Fibroblast of skin of left biceps (primary cell): ENCODE measurements at places on chromosomes 12 and 14.
A peak's percentile ranks its signal among the peaks of the same experiment; 100 is the strongest.

GRCh38 chr12:95989504-95990123 is 6.5 kb downstream of the HAL start:
- no peak for DNase-seq

DNA sequence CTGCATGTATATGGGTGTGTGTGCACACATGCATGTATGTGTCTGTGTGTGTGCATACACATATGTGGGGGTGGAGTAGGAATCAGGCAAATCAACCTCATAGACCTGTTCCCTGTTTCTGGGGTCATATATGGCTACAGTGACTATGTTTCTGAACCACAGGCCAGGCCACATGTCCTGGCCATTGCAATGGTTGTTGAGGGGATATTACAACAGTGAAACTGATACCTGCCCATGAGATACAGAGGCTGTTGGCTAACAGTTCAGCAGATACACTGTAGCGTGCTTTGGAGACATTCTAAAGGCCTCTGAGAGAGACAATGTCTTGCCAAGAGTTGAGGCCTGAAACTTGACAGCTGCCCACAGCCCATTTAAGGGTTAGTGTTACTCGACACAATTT is 47.3 kb upstream of the FOS start:
- no peak for DNase-seq

GRCh38 chr12:58765653-58766512 is 154.4 kb downstream of the LRIG3 start:
- DNase-seq, result no peak

DNA sequence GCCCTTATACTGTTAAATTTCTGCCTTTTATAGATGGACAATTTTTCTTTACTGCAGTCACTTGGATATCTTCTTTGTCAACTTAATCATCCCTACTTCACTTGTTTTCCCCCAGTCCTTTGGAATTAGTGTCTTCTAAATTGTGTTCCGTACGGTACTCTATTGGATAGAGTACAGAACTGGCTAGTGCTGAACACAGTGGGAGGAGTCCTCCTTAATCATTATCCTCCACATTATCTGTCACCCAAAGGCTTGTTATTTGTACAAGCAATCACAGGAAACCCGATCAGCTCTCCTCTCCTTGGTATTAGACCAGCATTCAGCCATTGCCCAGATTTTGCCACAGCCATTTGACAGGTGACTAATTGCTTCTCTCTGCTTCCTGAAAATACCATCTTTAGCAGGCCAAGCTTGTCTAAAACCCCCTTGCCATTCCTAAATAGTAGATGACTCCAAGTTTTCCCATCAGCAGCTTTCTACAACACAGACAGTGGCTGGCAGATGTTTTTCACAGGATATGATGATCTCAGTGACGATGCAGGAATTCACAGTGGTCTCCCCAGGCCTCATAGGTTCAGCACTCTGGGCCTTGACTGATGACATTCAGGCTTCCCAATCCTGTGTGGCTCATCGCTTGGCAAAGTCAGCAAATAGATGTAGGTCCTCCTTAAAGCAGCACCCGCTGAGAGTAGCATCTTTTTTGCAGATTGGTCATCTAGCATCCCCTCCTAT is 216.0 kb upstream of the RGS6 start:
- peak; percentile 54 for DNase-seq

DNA sequence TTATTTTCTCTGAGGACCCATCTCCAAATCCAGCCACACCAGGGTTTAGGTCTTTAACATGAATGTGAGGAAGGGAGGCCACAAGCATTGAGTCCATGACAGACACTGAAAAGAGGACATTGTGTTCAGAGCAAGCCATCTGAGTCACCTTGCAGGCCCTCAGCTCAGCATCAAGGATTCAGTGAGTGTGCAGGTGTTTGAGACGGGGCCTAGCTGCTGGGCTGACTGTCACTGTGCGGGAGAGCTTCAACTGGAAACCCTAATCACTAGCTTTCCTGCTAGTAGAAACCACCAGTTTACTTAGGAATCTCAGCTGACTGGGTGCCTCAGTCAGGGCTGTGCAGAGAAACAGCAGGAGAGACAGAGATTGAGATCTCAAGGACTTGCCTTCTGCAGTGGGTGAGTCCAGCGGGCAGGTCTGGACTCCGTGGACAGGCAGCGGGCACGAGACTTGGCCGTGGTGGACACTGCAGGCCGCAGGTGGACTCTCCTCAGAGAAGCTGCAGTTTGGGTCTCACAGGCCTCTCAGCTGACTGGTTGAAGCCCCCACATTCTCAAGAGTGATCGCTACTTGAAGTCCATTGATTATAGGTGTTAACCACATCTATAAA is 86.1 kb upstream of the DYNC1H1 start:
- DNase-seq, result no peak

DNA sequence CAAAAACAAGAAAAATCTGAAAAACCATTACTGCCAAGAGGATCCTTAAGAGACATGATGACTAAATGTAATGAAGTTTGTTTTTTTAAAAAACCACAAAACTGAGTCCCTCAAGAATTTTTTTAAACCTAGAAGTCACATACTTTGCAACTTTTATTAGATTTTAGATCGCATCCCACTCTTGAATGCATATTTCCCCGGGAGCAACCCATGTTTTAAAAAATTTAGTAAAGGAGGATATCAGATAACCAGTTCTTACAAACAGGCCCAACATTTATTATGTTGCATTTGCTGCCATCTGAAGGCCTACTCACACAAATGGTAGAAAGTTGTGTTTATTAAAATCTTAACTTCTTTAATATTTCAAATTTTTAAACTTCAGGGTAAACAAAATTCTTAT is 44.3 kb upstream of the CCT2 start:
- peak; percentile 50 for DNase-seq

GRCh38 chr14:24095271-24096068 is 1.4 kb downstream of the PCK2 start:
- DNase-seq, result no peak

DNA sequence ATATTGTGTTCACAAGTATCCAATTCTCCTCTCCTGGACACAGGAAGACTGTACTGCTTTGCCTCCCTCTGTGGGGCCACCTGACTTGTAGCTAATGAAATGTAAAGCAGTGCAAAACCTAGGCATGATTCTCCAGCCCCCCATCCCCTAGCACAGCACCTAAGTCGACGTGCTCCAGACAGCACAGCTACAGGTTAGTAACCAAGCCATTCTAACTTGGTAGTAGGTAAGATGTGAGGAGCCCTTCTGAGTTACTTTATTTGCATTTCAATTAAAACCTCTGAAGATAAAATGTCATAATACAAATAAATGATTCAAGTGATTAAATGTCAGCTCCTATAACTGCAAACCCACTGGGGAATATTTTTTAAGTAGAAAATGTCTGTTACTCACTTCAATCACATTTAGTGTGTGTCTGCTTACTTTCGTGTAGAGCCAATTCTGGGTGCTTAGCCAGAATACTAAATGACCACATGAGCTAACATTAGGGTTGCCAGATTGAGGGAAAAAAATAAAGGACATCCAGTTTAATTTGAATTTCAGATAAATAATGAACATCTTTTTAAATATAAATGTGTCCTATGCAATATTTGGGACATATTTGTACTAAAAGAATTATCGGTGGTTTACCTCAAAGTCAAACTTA is 64.8 kb upstream of the HIF1A start:
- DNase-seq, result no peak

DNA sequence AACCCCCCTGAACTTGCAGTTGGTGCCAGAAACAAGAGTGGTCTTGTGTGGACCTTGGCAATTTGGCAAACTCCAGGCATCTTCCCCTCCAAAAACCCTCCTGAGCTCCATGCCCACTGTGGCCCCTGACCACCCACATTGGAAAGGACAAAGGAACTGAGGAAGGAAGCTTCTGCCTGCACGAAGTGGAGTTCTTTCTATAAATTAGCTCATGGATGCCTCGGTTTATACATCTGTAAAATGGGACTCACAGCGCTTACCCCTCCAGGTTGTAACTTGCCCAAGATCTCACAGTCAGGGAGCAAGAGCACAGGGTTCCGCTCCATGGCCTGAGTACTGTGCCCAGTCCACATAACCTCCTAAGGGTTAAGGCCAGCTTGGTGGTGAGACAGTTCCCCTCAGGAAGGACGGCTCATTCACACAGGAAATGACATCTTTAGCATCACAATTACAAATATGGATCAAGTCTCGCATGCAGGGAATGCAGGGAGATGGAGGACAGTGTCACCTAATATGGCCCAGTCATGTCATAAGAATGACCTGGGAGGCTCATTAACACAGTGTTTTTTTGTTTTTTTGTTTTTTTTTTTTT is 66.6 kb downstream of the CLMN start:
- DNase-seq, result no peak

GRCh38 chr14:51207621-51208020 is 32.4 kb upstream of the TMX1 start:
- DNase-seq, result no peak

- no peak for DNase-seq
Observed at GRCh38 chr12:5715021-5715420, 230.0 kb downstream of the ANO2 start.

GRCh38 chr14:53545217-53545616 is 392.1 kb upstream of the DDHD1 start:
- DNase-seq, result no peak

- peak; percentile 16 for DNase-seq
Observed at GRCh38 chr12:127928615-127929571, 338.1 kb upstream of the TMEM132C start.

GRCh38 chr12:7444537-7444936 is 584 bp upstream of the CD163L1 start:
- DNase-seq, result no peak

GRCh38 chr12:43965899-43966298 is 130.0 kb downstream of the TMEM117 start:
- no peak for DNase-seq

GRCh38 chr12:59014885-59015284 is 94.6 kb upstream of the LRIG3 start:
- DNase-seq, result no peak

GRCh38 chr14:104545151-104545941 is 34.2 kb upstream of the C14orf180 start:
- DNase-seq, result no peak

DNA sequence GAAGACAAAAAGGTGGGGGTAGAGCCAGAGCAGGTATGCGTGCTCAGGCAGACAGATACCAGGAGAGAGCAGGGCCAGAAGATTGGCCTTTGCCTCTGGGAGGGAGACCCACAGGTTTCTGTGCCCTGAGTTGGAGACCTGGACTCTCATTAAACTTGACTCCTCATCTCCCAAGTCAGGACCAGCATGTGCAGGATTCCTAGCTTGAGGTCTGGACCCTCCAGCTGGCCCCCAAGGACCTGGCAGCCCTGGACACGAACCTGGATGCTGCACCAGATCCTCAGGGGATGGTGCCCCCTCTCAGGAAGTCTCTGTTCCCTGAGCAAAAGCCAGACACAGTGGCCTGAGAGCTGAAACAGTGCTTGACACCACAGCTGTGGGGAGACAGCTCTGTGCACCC is 10.5 kb upstream of the KRT73 start:
- DNase-seq, result no peak

DNA sequence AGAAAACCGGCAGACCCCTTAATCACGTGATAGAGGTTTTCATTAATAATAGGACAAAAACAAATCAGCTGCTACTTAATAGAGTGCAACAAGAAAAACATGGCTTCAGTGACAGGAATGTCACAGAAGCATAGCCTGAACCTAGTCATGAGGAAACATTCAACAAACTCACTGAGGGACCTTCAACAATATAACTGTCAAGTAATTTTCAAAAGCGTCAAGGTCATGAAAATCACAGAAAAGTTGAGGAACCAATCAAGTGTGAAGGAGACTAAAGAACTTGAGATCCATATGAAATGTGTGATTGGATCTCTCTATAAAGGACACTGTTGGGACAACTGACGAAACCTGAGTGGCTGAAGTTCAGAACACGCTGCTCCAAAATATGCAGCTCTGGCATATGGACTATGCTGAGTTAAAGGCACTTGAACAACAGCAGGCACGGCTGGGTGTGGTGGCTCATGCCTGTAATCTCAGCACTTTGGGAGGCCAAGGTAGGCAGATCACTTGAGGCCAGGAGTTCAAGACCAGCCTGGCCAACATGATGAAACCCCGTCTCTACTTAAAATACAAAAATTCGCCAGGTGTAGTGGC is 16.3 kb downstream of the NDUFA12 start:
- no peak for DNase-seq

DNA sequence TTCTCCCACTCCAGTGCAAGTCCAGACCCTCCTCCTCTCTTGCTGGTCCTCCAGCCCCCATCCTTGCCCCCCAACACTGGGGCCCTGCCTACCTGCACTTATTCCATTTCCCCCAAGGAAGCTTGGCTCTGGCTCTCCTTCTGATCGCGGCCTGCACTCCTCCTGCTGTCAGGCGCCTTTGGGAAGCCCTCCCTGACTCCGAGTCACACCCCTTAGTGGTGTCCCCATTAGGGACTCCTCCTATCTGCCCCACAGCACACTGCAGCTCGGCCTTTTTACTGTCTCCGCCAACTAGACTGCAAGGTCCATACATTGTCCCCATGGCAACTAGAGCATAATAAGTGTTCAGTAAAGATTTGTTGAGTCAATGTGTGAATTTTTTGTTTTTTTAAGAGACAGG is 32.9 kb downstream of the FIGNL2 start:
- DNase-seq, result no peak

DNA sequence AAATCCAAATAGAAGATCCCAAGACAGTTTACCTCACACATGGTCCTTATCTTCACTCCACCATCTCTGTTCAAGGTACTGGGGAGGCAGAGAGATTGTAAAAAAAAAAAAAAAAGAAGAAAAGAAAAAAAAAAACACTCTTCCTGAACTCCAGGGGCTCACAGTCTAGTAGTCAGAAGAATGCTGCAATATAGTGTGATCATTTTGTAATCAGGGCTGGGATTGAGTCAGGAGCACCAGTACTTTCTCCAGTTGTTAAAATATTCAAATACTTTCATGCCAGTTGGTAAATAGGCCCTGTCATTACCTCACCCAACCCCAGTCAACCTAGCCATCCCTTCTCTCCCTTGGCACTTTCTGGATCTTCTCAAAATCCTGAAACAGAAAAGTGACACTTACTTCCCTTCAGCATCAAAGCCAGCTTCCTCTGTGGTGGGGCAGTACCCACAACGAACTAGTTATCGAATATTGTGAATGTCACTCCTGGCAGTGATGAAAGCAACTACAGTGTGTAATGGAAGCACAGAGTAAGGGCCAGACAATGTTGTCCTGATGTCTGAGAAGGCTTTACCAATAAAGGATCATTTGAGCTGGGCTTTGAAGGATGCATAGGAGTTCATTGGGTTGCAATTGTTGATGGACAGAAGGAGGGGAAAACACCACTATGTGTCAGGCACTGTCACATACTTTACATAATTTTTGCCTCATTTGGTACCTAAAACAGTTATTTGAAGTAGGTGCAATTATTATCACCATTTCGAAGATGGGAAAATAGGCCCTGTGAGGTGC is 44.3 kb upstream of the HSPB8 start:
- DNase-seq, result no peak

DNA sequence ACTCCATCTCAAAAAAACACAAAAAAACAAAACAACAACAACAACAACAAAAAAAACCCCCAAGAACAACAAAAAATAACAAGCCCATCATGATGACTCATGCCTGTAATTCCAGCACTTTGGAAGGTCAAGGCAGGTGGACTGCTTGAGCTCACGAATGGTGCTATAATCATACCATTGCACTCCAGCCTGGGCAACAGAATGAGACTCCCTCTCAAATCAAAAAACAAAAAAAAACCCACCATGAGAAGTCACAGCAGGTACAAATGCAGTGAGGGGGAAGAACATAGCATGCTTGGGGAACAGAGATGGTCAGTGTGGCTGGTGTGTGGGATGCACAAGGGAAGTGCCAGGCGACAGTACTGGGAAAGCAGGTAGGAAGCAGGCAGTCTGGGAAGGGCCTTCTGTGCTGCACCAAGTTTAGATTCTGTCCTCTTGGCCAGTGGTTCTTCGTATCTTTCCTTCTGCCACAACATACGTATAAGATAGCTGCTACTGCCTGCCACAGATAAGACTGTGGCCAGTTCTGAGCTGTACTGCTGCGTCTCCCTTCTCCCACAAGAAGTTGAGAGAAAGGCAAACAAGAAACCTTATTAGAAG is 28.0 kb downstream of the ATG14 start:
- DNase-seq, result no peak
